Type B pancreatic cell (in vitro differentiated cells): ENCODE measurements at places on chromosomes 5 and 9. TPM values are rescaled to one million over a fixed set of nuclear protein-coding genes. Genes with fewer than 3 reads are reported as not detected.

Gene PRDM12
- total RNA-seq, result 0.34 and 0.50 TPM in 2 replicates

- DNase-seq, result no peak
- no peaks in the 10 kb centered on the region for H3K4me1 ChIP-seq
- no peak overlapping the region for H3K27ac ChIP-seq
- H3K36me3 ChIP-seq, result no peaks in the 10 kb centered on the region
- H3K4me3 ChIP-seq, result no peak overlapping the region
These were observed 113.3 kb downstream of the SNX18 start for GRCh38 chr5:54630738-54631359.

Gene PRR7
- 5.9 and 8.8 TPM in 2 replicates for total RNA-seq

DNA sequence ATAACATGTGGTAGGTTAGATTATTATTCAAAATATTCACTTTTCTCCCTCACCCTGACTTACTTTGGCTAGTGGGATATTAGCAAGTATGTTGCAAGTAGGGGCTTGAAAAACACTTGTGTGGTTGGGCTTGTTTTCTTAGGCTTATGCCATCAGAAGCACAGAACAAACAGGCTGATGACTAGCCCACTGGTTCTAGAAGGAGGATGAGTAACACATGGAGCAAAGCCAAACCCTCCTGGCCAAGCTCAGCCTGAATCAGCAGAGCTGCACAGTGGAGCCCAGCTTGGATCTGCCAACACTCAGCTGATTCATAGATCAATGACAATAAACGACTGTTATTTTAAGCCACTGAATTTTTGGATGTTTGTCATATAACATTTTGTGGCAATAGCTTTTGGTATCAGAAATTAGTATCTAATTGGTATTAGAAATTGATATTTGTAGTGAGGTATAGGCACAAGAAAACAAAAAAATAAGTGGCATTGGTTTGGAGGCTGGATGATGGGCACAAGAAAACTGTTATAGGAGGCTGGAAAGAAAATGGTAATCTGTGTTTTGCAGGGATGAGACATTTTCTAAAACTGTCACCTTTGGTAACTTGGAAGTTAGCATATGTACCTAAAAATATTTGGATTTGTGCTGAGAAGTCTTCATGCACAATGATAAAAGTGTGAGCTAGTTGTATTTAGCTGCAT is 46.1 kb upstream of the ZBED3 start:
- no peak for DNase-seq
- H3K4me1 ChIP-seq, result peaks cover 7% of the 10 kb centered on the region
- peaks cover 23% of the 10 kb centered on the region for H3K36me3 ChIP-seq
- no peaks in the 10 kb centered on the region for H3K27me3 ChIP-seq
- no peak overlapping the region for H3K4me3 ChIP-seq

Gene C9
- not detected in 2 replicates for total RNA-seq

GRCh38 chr5:41891066-41891707 is 13.0 kb upstream of the RIMOC1 start:
- no peaks in the 10 kb centered on the region for H3K36me3 ChIP-seq
- no peak overlapping the region for H3K27ac ChIP-seq
- no peak overlapping the region for H3K4me3 ChIP-seq
- no peak for DNase-seq
- peaks cover 4% of the 10 kb centered on the region for H3K4me1 ChIP-seq
- peaks cover 13% of the 10 kb centered on the region for H3K27me3 ChIP-seq

GRCh38 chr9:79809316-79809876 is 237.6 kb downstream of the TLE4 start:
- no peak for DNase-seq
- no peak overlapping the region for H3K27ac ChIP-seq
- H3K4me1 ChIP-seq, result peaks cover 14% of the 10 kb centered on the region
- peaks cover 11% of the 10 kb centered on the region for H3K27me3 ChIP-seq

- H3K36me3 ChIP-seq, result no peaks in the 10 kb centered on the region
- no peak for DNase-seq
- H3K27ac ChIP-seq, result no peak overlapping the region
- peaks cover 13% of the 10 kb centered on the region for H3K4me1 ChIP-seq
- no peak overlapping the region for H3K4me3 ChIP-seq
- no peaks in the 10 kb centered on the region for H3K27me3 ChIP-seq
These were observed 120.5 kb downstream of the PRDM6 start for GRCh38 chr5:123209502-123210027.

DNA sequence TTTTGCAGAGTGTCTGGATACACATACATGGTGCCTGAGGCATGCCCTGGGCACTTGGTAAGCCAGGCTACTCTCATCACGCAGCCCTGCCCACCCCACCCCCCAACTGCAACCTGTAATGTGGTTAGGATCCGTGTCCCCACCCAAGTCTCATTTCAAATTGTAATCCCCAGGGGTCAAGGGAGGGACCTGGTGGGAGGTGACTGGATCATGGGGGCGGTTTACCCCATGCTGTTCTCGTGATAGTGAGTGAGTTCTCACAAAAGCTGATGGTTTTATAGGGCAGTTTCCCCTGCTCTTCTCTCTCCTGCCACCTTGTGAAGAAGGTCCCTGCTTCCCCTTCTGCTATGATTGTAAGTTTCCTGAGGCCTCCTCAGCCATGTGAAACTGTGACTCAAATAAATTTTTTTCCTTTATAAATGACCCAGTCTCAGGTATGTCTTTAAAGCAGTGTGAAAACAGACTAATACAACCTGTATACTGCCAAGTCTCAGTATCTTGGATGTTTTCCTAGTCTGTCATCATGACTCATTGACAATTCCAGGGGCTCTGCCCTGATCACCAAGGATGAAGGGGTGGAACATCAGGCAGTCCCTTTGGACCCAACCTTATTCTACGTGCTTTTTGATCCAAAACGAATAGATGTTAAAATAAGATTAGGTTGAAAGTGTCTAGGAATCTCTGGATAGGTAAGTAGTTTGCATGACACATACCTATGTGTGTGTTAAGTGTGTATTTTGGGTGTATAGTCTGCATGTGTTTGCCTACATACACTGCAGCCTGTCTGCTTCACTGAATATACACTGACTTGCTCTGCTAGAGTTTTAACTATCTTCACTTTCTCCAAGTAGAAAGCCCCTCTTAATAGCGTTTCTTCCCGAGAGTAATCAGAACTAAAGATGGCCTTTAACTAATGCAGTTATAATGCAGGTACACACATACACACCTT is 293.8 kb downstream of the SLIT3 start:
- no peaks in the 10 kb centered on the region for H3K36me3 ChIP-seq
- peaks cover 68% of the 10 kb centered on the region for H3K4me1 ChIP-seq
- H3K27ac ChIP-seq, result no peak overlapping the region
- no peak overlapping the region for H3K4me3 ChIP-seq
- peaks cover 14% of the 10 kb centered on the region for H3K27me3 ChIP-seq
- no peak for DNase-seq

- H3K27me3 ChIP-seq, result no peaks in the 10 kb centered on the region
- H3K4me3 ChIP-seq, result no peak overlapping the region
- no peak for DNase-seq
- no peaks in the 10 kb centered on the region for H3K36me3 ChIP-seq
- peaks cover 7% of the 10 kb centered on the region for H3K4me1 ChIP-seq
These were observed 1019.9 kb upstream of the WWC1 start for GRCh38 chr5:167271511-167271910.

DNA sequence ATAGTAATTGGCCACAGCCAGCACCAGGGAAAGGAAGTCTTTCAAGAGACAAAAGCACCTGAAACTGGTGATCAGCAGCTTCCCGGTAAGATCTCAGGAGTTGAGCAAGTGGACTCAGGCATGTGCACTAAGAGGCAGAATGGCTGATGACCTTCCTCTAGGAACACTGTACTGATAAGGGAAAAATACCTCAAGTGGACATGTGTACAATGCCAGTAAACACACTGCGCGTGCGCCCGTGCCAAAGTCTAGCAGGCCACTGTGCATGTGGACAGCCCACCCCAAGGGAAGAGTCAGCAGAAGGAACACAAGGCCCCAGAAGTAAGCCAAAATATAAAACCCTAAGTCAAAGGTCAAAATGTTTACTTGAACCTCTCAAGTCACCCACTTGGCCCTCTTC is 423.0 kb downstream of the TUSC1 start:
- H3K36me3 ChIP-seq, result no peaks in the 10 kb centered on the region
- DNase-seq, result no peak
- H3K4me3 ChIP-seq, result no peak overlapping the region
- H3K27ac ChIP-seq, result no peak overlapping the region

- no peak overlapping the region for H3K4me3 ChIP-seq
- no peaks in the 10 kb centered on the region for H3K36me3 ChIP-seq
- H3K27ac ChIP-seq, result no peak overlapping the region
- no peaks in the 10 kb centered on the region for H3K27me3 ChIP-seq
- H3K4me1 ChIP-seq, result peaks cover 3% of the 10 kb centered on the region
These were observed 159.1 kb downstream of the LURAP1L start for GRCh38 chr9:12933957-12934356.

Gene NCS1
- 22.2 and 32.8 TPM in 2 replicates for total RNA-seq

GRCh38 chr5:137218471-137218870 is 280.7 kb downstream of the SPOCK1 start:
- H3K36me3 ChIP-seq, result no peaks in the 10 kb centered on the region
- peaks cover 4% of the 10 kb centered on the region for H3K4me1 ChIP-seq
- H3K4me3 ChIP-seq, result no peak overlapping the region
- H3K27ac ChIP-seq, result no peak overlapping the region

Gene PCDHA7
- total RNA-seq, result 2.5 and 6.9 TPM in 2 replicates

DNA sequence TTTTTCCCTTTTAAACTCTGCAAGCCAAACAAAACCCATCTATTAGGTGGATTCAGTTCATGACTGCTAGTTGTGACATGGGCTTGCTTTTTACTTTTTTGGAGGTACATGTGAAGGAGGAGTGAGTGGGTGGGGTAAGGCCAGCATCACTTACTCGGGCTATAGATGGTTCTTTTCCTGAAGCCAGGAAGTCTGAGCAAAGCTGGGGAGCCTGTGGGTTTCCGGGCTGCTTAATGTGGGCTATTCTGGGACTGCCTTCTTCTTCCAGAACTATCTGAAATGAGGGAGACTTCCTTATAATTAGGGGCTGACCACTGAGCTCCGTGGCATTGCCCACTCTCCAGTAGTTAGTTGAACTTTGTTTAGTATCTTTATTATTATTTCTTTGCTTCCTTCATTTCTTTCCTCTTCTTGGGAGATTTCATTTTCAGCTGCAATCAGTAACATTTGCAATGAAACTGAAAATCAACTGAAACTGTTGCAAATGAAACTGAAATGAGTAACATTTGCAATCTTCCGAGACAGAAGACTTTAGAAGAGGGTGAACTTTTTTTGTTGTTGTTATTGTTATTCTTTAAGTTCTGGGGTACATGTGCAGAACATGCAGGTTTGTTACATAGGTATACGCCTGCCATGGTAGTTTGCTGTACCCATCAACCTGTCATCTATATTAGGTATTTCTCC is 204.9 kb downstream of the LRRC70 start:
- no peaks in the 10 kb centered on the region for H3K27me3 ChIP-seq
- H3K36me3 ChIP-seq, result no peaks in the 10 kb centered on the region
- no peaks in the 10 kb centered on the region for H3K4me1 ChIP-seq
- H3K4me3 ChIP-seq, result no peak overlapping the region
- no peak for DNase-seq

DNA sequence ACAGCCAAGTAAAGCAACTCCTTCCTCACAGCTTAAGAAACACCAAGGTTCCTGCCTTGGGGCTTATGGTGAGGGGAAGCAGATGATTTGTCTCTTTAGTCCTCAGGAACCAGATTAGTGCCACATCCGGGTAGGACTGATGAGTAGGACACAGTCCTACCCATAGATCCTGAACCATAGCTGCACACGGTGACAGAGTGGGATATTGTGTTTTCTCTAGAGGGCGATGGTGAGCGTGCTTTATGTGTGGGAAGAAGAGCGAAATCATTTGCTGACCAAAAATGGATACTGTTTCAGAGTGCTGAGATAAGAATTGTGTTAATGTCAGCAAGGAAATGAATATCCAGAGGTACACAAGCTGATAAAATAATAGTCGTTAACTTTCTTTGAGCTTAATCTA is 209.0 kb upstream of the FBXL7 start:
- no peaks in the 10 kb centered on the region for H3K27me3 ChIP-seq
- H3K4me3 ChIP-seq, result no peak overlapping the region
- H3K36me3 ChIP-seq, result no peaks in the 10 kb centered on the region
- no peak overlapping the region for H3K27ac ChIP-seq
- no peak for DNase-seq

- H3K27me3 ChIP-seq, result peaks cover 7% of the 10 kb centered on the region
- H3K36me3 ChIP-seq, result peaks cover 3% of the 10 kb centered on the region
- no peak for DNase-seq
- H3K4me1 ChIP-seq, result peaks cover 45% of the 10 kb centered on the region
- H3K4me3 ChIP-seq, result peak overlapping the region; percentile 47
- no peak overlapping the region for H3K27ac ChIP-seq
These were observed 159.6 kb downstream of the BNC2 start for GRCh38 chr9:16710888-16711287.
